Muscle of leg (tissue), 16 donors: ENCODE measurements at places on chromosomes 11 and 22. TPM values are rescaled to one million over a fixed set of nuclear protein-coding genes. Genes with fewer than 3 reads are reported as not detected.

Gene KIF18A
- total RNA-seq, result 5.3 TPM

- H3K27ac ChIP-seq, result no peak overlapping the region
- no peaks in the 10 kb centered on the region for H3K27me3 ChIP-seq
- no peak overlapping the region for H3K4me3 ChIP-seq
Measured at GRCh38 chr11:95245038-95245437, 14.0 kb upstream of the SESN3 start.

DNA sequence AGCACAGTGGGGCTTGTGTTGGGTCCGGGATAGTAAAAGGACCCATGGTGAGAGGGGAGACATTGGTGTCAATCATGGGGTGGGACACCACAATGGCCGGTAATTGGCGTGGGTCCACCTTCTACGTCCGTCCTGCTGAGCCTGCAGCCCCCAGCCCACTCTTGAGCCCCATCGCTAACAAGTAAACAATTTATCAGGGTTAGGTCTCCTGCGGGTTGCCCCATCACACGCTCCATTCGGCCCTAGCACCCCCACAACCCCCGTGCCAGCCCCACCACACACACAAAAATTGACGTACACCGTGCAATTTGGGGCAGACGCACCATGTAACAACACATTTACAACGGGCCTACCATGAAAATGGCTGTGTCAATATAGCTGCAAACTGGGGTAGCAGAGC lies 86.5 kb upstream of the HTATIP2 start:
- H3K4me3 ChIP-seq, result no peak overlapping the region
- H3K4me1 ChIP-seq, result peaks cover 18% of the 10 kb centered on the region
- DNase-seq, result no peak
- no peaks in the 10 kb centered on the region for H3K36me3 ChIP-seq
- H3K27me3 ChIP-seq, result no peaks in the 10 kb centered on the region

DNA sequence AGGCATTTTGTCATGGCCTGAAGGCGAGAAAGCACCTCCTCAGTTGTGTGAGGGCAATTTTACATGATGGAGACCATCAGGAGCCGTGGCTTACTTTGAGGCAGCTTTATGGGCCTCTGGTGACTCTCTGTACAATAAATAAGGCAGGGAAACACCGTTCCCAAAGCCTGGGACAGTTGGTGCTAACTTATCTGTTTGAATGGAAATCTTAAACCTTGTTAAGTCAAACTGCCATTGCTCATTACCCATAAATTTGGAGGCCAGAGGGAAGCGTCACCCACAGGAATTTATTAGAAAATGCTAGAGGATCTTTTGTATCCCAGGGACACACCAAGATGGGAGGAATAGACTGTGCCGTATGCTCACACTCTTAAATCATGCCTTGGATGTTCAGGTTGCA lies 1156.9 kb downstream of the BRD1 start:
- no peak for DNase-seq
- H3K27ac ChIP-seq, result no peak overlapping the region
- no peak overlapping the region for H3K4me3 ChIP-seq
- no peaks in the 10 kb centered on the region for H3K4me1 ChIP-seq

DNA sequence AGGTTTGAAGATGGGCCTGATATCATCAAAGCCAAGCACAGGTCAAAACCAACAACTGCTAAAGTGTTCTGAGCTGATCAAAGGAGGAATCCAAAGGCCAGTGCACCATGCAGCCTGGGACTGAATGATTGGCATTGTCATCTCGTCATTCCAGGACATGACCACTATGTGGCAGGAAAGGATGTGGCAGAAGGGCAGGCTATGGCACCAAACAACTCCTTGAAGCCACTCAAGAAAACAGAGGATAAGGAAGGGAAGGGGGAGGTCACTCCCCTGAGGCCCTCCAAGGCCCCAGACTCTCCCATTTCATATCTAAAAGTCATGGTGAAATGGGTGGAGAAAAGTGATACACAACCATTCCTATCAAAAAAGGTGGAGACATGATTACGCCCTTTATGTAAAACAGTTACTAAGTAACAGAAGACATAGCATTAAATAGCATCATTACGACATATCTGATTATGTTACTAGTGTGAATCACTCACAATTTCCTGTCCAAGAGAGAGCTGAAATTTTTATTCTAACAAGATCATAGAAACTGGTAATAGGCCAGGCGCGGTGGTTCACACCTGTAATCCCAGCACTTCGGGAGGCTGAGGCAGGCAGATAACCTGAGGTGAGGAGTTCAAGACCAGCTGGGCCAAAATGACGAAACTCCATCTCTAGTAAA lies 49.3 kb downstream of the AHNAK start:
- H3K27ac ChIP-seq, result no peak overlapping the region
- no peak for DNase-seq
- H3K36me3 ChIP-seq, result no peaks in the 10 kb centered on the region
- no peaks in the 10 kb centered on the region for H3K27me3 ChIP-seq
- H3K4me3 ChIP-seq, result no peak overlapping the region

- no peaks in the 10 kb centered on the region for H3K36me3 ChIP-seq
- peaks cover 35% of the 10 kb centered on the region for H3K4me1 ChIP-seq
- H3K4me3 ChIP-seq, result no peak overlapping the region
Measured at GRCh38 chr22:46758867-46759290, 3.6 kb upstream of the TBC1D22A start.

Gene MMP3
- 0.22 TPM for total RNA-seq

GRCh38 chr11:128045094-128045725 lies 542.1 kb downstream of the ETS1 start:
- DNase-seq, result no peak
- no peaks in the 10 kb centered on the region for H3K36me3 ChIP-seq
- H3K27me3 ChIP-seq, result no peaks in the 10 kb centered on the region
- H3K27ac ChIP-seq, result no peak overlapping the region

DNA sequence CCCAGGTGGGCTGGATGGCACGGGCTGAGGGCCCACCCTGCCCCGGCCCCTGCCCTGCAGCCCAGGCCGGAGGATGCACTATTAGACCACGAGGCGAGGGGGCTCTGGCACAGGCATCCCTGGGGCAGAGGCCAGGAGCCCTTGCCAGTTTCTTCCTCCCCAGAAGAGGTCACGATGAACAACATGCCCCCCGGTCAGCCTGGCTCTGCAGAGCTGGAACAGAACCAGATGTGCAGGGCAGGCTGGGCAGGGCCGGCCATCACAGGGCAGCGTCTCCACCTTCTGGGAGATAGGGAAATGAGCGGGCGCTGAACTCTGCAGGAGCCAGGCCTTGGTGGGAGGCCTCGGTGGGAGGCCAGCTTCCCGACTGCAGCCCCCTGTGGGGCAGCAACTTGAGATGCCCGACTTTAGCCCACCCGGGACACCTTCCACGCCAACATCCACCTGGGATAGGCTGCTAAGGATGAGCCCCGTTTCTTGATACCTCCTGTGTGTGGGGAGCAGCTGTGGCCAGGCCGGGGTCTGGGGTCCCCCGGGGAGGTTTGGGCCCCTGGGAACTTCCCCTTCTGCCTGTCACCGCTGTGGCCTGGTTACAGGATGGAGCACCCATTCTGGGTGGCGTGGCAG lies 21.8 kb upstream of the GNB1L start:
- H3K27ac ChIP-seq, result no peak overlapping the region
- H3K4me3 ChIP-seq, result no peak overlapping the region
- H3K27me3 ChIP-seq, result no peaks in the 10 kb centered on the region
- peaks cover 5% of the 10 kb centered on the region for H3K36me3 ChIP-seq
- peaks cover 80% of the 10 kb centered on the region for H3K4me1 ChIP-seq
- DNase-seq, result peak; percentile 5

Gene APOL5
- 1.1 TPM for total RNA-seq

- no peaks in the 10 kb centered on the region for H3K4me1 ChIP-seq
- no peak overlapping the region for H3K4me3 ChIP-seq
- no peak overlapping the region for H3K27ac ChIP-seq
- H3K27me3 ChIP-seq, result no peaks in the 10 kb centered on the region
Measured at GRCh38 chr11:46640036-46640788, 22.9 kb downstream of the ATG13 start.

DNA sequence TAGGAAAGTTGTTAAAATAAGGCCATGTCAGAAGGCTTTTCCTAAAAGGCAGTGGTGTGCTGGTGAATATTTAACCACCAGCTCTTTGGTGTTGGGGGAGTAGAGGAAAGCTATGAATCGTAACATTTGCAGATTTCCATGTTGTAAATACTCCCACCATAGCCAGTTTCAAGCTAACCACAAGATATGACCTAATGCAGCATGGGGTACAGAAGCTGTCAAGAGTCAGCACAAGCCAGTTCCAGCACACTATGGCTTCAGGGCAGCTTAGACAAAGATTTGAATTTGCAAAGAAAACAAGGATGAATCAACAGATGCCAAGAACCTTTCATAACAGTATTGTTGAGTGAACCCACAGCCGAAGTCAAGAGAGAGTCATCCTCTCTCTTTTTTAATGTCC lies 40.0 kb downstream of the COMMD9 start:
- peaks cover 13% of the 10 kb centered on the region for H3K4me1 ChIP-seq
- no peak overlapping the region for H3K27ac ChIP-seq
- no peaks in the 10 kb centered on the region for H3K36me3 ChIP-seq
- H3K27me3 ChIP-seq, result peaks cover 2% of the 10 kb centered on the region
- H3K4me3 ChIP-seq, result no peak overlapping the region

Gene SCGB1C1
- not detected for total RNA-seq

- no peak overlapping the region for H3K4me3 ChIP-seq
- peaks cover 5% of the 10 kb centered on the region for H3K27me3 ChIP-seq
- no peak for DNase-seq
Measured at GRCh38 chr11:124934862-124935547, 842 bp downstream of the HEPACAM start.

GRCh38 chr22:22590136-22590891 lies 31.2 kb upstream of the PRAME start:
- H3K4me3 ChIP-seq, result no peak overlapping the region
- peaks cover 3% of the 10 kb centered on the region for H3K4me1 ChIP-seq
- no peak for DNase-seq
- no peaks in the 10 kb centered on the region for H3K27me3 ChIP-seq
- H3K36me3 ChIP-seq, result no peaks in the 10 kb centered on the region
- H3K27ac ChIP-seq, result no peak overlapping the region

Gene PATE2
- 0.13 TPM for total RNA-seq

DNA sequence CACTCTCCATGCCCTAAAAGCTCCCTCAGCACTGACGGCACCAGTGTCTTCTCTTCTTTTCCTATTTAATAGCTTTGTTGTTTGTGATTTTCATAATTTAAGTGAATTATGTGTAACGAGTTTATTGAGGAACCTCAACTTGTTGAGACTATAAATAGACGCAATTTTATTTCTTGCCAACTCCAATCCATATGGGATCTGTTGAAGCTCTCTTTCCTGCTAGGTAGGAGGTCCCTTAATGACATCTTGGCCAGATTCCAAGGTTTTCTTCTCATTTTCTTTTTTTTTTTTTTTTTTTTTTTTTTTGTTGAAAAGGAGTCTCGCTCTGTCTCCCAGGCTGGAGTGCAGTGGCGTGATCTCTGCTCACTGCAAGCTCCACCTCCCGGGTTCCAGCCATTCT lies 14.2 kb downstream of the RTL6 start:
- DNase-seq, result peak; percentile 45
- no peaks in the 10 kb centered on the region for H3K27me3 ChIP-seq

GRCh38 chr11:122706291-122707088 lies 51.0 kb downstream of the UBASH3B start:
- H3K4me1 ChIP-seq, result peaks cover 9% of the 10 kb centered on the region
- no peak overlapping the region for H3K4me3 ChIP-seq
- H3K36me3 ChIP-seq, result no peaks in the 10 kb centered on the region
- no peaks in the 10 kb centered on the region for H3K27me3 ChIP-seq

DNA sequence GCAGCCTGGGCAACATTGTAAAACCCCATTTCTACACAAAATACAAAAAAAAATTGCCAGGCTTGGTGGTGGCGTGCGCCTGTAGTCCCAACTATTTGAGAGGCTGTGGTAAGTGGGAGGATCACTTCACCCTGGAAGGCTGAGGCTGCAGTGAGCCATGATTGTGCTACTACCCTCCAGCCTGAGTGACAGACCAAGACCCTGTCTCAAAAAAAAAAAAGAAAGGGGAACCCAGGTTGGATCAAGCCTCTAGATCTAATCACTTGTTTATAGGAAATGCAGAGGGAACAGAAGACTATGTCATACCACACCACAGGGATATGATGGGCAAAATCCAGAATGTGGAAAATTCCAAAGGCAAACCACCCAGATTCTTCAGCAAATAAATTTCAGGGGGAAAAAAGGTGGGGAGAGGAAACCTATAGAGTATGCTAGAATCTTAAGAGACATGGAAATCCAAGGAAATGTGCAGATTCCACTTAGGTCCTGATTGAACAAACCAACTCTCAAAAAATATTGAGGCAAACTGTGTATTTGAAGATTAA lies 16.5 kb upstream of the MALAT1 start:
- H3K27ac ChIP-seq, result no peak overlapping the region
- DNase-seq, result no peak
- peaks cover 53% of the 10 kb centered on the region for H3K4me1 ChIP-seq
- no peaks in the 10 kb centered on the region for H3K36me3 ChIP-seq
- no peak overlapping the region for H3K4me3 ChIP-seq
- no peaks in the 10 kb centered on the region for H3K27me3 ChIP-seq

Gene ZFTA
- 23.3 TPM for total RNA-seq

DNA sequence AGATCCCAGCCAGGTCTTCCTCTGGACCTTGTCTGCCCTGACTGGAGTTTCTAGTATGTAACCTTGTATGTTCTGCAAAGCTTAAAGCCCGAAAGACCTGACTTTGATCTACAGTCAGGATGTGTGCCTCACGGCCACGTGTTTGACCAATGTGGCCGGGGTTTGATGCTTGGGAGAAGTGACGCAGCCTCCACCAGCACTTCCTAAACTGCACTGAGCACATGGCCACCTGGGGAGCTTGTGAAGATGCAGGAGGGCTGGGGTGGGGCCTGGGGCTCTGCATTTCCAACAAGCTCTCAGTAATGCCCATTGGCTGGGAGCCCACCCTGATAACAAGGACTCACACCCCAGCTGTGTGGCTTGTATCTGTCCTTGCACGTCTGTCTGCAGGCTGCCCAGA lies 53.2 kb downstream of the NAT10 start:
- H3K4me3 ChIP-seq, result no peak overlapping the region
- DNase-seq, result no peak
- peaks cover 48% of the 10 kb centered on the region for H3K36me3 ChIP-seq
- no peaks in the 10 kb centered on the region for H3K27me3 ChIP-seq
- H3K27ac ChIP-seq, result no peak overlapping the region

DNA sequence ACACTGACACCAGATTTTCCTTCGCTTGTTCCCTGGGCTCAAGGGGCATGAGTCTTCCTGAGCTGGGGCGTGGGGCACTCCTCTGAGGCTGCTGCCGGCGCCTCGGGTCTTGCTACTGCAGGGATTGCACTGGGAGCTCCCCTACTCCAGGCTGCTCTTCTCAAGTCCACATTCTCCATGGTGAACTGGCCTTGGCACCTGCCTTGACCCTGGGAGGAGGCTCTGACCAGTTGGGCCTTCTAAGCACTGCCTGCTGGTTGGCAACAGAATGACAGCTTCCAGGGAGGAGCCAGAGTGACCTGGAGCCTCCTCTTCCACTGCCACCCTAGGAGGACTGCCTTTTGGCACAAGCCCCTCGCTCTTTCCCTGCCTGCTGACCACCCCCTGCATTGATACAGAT lies 9.5 kb downstream of the FREY1 start:
- H3K4me3 ChIP-seq, result no peak overlapping the region
- H3K36me3 ChIP-seq, result peaks cover 11% of the 10 kb centered on the region
- DNase-seq, result no peak
- peak overlapping the region; percentile 81 for H3K27ac ChIP-seq
- peaks cover 10% of the 10 kb centered on the region for H3K27me3 ChIP-seq

Gene ACR
- 0.09 TPM for total RNA-seq

- peaks cover 19% of the 10 kb centered on the region for H3K4me1 ChIP-seq
- H3K4me3 ChIP-seq, result no peak overlapping the region
- H3K27ac ChIP-seq, result no peak overlapping the region
Measured at GRCh38 chr11:19342036-19342435, 101.3 kb upstream of the E2F8 start.
